Right atrium auricular region (tissue), 2 donors: ENCODE measurements at places on chromosomes 7 and 10.

GRCh38 chr10:130141878-130142277, 5.7 kb downstream of the GLRX3 start:
- H3K36me3 ChIP-seq, result peaks cover 13% of the 10 kb centered on the region
- no peak for DNase-seq
- H3K4me3 ChIP-seq, result no peak overlapping the region
- H3K27me3 ChIP-seq, result no peaks in the 10 kb centered on the region

DNA sequence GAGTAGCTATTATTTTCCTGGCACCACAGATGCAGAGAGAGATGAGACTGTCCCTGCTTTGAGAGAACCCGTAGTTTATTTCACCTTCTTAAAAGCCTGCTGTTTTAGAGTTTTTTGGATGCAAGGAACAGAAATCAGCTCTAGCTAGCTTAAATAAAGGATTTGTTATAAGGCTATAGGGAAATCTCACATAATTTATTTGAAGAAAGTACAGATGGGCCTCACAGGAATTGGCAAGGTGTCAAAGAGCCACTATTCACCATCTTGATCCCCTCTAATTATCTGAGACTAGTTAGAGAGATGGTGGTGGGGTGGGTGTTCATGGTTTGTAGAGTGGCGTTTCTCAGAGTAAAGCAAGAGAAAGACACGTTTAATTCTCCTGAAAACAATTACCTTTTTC, 7.3 kb downstream of the KMT2E start:
- peaks cover 94% of the 10 kb centered on the region for H3K4me1 ChIP-seq
- no peak overlapping the region for H3K4me3 ChIP-seq
- DNase-seq, result no peak
- peak overlapping the region; percentile 100 for H3K27ac ChIP-seq
- H3K36me3 ChIP-seq, result no peaks in the 10 kb centered on the region

DNA sequence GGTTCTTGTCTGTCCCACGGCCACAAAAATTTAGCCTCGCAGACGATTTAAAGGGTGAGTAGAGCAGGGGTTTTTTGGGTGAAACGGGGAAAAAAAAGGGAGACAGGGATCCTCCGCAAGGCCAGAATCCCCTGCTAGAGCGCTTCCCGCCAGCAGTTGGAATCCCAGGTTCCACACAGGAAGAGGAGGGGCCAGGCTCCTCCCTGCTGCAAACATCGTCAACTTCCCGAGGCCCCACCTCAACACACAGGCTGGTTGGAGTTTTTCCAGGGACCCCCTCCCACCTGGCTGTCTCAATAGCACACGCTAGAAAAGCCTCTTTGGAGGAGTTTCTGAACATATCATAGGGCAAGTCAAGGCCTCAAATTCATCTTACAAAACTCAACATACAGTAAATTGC, 112.7 kb downstream of the MTERF1 start:
- H3K4me1 ChIP-seq, result peaks cover 6% of the 10 kb centered on the region
- H3K27me3 ChIP-seq, result no peaks in the 10 kb centered on the region
- no peak for DNase-seq
- H3K36me3 ChIP-seq, result no peaks in the 10 kb centered on the region
- H3K4me3 ChIP-seq, result no peak overlapping the region

- no peaks in the 10 kb centered on the region for H3K4me1 ChIP-seq
- H3K36me3 ChIP-seq, result no peaks in the 10 kb centered on the region
- no peak overlapping the region for H3K27ac ChIP-seq
- no peak for DNase-seq
Observed at GRCh38 chr7:47249361-47249760, 332.6 kb downstream of the TNS3 start.

GRCh38 chr10:71136036-71136721, 76.2 kb upstream of the UNC5B start:
- H3K36me3 ChIP-seq, result no peaks in the 10 kb centered on the region
- H3K27ac ChIP-seq, result no peak overlapping the region
- no peaks in the 10 kb centered on the region for H3K27me3 ChIP-seq
- DNase-seq, result peak; percentile 23
- peaks cover 7% of the 10 kb centered on the region for H3K4me1 ChIP-seq

- no peaks in the 10 kb centered on the region for H3K27me3 ChIP-seq
- H3K36me3 ChIP-seq, result no peaks in the 10 kb centered on the region
- H3K4me1 ChIP-seq, result peaks cover 67% of the 10 kb centered on the region
- H3K4me3 ChIP-seq, result peak overlapping the region; percentile 97
- DNase-seq, result no peak
Observed at GRCh38 chr10:7789390-7789789, 1.4 kb downstream of the ATP5F1C start.

DNA sequence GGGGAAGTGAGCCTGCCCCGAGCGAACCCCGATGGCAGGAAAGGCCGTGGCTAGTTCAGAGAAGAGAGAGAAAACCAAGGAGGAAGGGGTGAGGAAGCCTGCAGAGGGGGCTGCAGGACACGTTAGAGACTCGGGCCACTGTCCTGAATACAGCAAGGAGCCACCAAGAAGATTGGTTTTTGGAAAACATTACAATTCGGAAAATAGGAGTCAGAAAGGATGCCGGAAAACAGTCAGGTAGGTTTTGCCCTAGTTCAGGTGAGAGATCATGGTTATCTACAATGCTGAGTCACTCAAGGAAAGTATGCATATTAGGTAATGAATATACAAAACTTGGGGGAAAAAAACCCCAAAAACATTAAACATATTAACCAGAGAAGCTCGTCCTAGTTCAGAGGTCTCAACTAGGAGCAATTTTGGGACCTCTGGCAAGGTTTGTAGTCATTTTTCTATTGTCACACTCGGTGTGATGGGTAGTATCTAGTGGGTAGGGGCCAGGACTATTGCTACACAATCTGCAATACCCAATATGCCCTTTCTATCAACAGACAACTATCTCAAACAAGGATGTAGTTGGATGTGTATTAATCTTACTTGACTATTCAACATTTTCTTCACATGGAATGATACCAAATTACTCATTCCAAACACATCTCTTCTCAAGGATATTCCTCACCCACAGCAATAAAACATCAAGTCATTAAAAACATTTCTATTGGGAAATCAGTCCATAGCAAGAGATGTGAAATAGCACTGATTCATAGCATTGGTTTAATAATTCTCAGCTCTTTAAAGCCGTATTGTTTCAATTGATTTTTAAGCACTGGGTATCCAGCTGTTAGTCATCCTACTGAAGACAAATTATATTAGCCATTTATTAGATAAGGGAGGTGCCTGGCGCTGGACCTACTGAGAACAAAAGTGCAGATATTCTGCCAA, 74.4 kb upstream of the RSU1 start:
- no peaks in the 10 kb centered on the region for H3K27me3 ChIP-seq
- peak; percentile 77 for DNase-seq
- peak overlapping the region; percentile 44 for H3K27ac ChIP-seq

DNA sequence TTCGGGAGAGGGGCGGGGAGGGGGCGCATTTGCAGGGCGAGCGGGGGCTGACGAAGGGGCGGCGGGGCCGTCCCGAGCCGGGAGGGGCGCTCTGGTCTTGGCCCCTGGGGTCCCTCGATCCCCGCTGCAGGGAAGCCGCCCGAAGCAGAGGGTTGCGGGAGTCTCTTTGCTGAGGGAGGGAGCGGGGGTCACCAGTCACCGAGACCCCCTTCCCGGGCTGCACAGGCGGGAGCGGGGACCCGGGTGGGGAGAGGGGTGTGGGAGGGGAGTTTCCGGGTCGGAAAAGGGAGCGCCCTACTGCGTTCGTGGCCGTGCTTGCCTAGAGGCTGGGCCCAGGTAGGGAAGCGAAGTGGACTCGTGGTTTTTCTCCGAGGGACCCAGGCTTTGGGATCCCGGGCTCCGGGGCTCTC, 422 bp downstream of the AP1S1 start:
- peaks cover 20% of the 10 kb centered on the region for H3K36me3 ChIP-seq
- no peak for DNase-seq
- H3K27me3 ChIP-seq, result no peaks in the 10 kb centered on the region
- peaks cover 17% of the 10 kb centered on the region for H3K4me1 ChIP-seq

DNA sequence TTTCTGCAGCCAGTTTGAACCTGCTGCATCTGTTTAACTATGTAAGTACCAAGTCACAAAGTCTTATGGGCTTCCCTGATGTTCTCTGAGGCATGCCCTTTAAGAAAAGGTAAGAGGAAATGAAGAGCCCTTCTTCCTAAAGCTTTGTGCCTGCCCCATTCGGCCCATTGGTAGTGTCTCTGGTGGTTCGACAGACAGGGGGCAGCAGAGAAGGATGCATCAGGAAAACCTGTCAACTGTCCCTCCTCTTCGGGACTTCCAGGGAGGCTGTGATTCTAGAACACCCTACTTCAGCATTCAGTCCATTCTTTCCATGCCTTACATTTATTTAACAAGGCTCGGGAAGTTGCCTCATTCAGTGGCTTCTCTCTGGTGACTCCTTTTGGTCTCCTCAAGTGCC, 1.9 kb upstream of the SFRP4 start:
- no peak for DNase-seq
- no peak overlapping the region for H3K27ac ChIP-seq
- no peak overlapping the region for H3K4me3 ChIP-seq
- no peaks in the 10 kb centered on the region for H3K36me3 ChIP-seq
- H3K4me1 ChIP-seq, result no peaks in the 10 kb centered on the region

- H3K4me1 ChIP-seq, result no peaks in the 10 kb centered on the region
- H3K36me3 ChIP-seq, result no peaks in the 10 kb centered on the region
- no peaks in the 10 kb centered on the region for H3K27me3 ChIP-seq
- H3K4me3 ChIP-seq, result no peak overlapping the region
Observed at GRCh38 chr7:10205696-10206095, 768.0 kb upstream of the PHF14 start.

DNA sequence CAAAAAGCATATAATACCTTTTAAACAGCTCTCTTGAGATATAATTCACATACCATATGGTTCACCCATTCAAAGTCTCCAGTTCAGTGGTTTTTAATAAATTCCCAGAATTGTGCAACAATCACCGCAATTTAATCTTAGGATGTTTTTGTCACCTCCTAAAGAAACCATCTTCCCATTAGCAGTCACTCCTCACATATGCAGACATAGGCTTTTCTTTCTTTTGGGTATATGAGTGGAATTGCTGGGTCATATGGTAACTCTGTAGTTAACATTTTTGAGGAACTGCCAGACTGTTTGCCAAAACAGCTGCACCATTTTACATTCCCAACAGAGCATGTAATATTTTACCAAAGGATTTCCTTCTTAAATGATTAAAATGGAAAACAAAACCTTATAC, 57.0 kb downstream of the CC2D2B start:
- no peaks in the 10 kb centered on the region for H3K27me3 ChIP-seq
- no peaks in the 10 kb centered on the region for H3K4me1 ChIP-seq
- no peak for DNase-seq
- H3K36me3 ChIP-seq, result no peaks in the 10 kb centered on the region
- H3K27ac ChIP-seq, result no peak overlapping the region

GRCh38 chr10:92696606-92697383, 7.0 kb downstream of the HHEX start:
- DNase-seq, result no peak
- H3K27ac ChIP-seq, result no peak overlapping the region
- no peak overlapping the region for H3K4me3 ChIP-seq
- no peaks in the 10 kb centered on the region for H3K36me3 ChIP-seq

GRCh38 chr10:61248013-61248412, 205.2 kb downstream of the TMEM26 start:
- no peak overlapping the region for H3K27ac ChIP-seq
- no peaks in the 10 kb centered on the region for H3K36me3 ChIP-seq
- H3K27me3 ChIP-seq, result no peaks in the 10 kb centered on the region
- H3K4me1 ChIP-seq, result no peaks in the 10 kb centered on the region
- DNase-seq, result no peak

DNA sequence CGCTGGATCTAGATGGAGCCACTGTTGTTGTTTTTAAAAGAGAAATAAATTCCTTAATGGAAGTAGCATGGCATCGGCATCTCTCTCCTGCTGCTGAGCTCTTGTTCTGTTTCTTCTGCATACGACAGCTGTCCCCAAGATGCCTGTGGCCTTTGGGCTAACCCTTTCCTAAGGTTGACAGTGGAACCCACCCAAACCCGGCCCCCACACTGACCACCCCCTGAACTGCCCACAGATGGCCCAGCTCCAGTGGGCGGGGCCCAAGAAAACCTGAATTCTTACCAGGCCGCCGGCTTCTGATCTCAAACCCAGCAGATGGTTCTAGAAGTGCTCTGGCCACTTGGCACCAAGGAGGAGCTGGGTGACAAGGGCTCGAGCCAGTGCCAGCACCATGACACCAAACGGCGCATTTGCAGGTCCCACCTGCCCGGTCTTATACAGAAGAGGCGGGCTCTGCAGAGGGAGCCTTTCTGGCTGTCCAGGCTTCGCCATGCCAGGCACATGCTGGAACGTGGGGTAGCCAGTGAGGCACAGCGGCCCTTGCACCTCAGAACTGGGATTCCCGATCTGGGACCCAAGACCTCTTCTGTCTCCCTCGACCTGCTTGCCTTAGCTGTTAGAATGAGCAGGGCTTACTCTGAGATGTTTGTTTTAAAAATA, 82.7 kb downstream of the RGS10 start:
- no peak for DNase-seq
- H3K27ac ChIP-seq, result no peak overlapping the region
- H3K4me3 ChIP-seq, result no peak overlapping the region

GRCh38 chr10:14616955-14617730, 157.6 kb downstream of the FAM107B start:
- no peaks in the 10 kb centered on the region for H3K27me3 ChIP-seq
- H3K4me1 ChIP-seq, result no peaks in the 10 kb centered on the region
- no peak overlapping the region for H3K4me3 ChIP-seq
- DNase-seq, result no peak
- no peaks in the 10 kb centered on the region for H3K36me3 ChIP-seq

DNA sequence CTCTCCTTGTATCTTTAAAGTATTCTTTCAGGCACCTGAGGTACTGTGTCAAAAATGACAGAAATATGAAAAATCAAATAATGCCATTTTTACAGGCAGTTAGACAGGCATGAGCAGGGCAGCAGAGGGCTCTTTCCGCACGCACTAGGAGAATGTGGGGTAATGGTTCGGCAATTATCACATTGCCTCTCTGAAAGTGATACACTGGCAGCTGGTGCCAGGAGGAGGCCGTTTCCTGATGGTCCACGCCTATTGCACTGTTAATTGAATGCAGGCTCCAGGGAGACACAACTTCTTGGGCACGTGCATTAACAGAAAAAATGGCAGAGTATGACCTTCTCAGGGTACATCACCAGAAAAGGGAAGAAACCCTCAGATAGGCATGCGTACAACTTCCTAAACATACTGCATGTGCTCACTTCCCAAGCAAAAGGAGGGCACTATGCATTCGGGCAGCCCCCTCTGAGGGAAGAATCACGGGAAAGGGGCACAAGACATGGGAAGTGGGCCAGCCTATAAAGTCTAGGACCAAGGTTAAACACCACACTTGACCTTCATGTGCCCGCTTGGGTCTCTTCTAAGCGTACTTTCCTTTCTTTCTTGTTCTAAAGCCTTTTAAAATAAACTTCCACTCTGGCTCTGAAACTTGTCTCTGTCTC, 161.7 kb downstream of the TNS3 start:
- no peak for DNase-seq
- H3K27me3 ChIP-seq, result no peaks in the 10 kb centered on the region
- H3K27ac ChIP-seq, result no peak overlapping the region
- H3K36me3 ChIP-seq, result peaks cover 21% of the 10 kb centered on the region
- no peak overlapping the region for H3K4me3 ChIP-seq

- no peaks in the 10 kb centered on the region for H3K36me3 ChIP-seq
- no peak for DNase-seq
- no peaks in the 10 kb centered on the region for H3K4me1 ChIP-seq
- peak overlapping the region; percentile 67 for H3K4me3 ChIP-seq
Observed at GRCh38 chr10:119541459-119542356, 811 bp downstream of the RGS10 start.

- no peaks in the 10 kb centered on the region for H3K4me1 ChIP-seq
- H3K27ac ChIP-seq, result no peak overlapping the region
Observed at GRCh38 chr10:88291289-88292184, 291.6 kb downstream of the RNLS start.

- no peak overlapping the region for H3K4me3 ChIP-seq
- no peak overlapping the region for H3K27ac ChIP-seq
- peaks cover 13% of the 10 kb centered on the region for H3K4me1 ChIP-seq
- H3K36me3 ChIP-seq, result no peaks in the 10 kb centered on the region
Observed at GRCh38 chr10:64071218-64071617, 550.0 kb downstream of the REEP3 start.
